ENCODE measurements at places on chromosomes 6 and 20.

DNA sequence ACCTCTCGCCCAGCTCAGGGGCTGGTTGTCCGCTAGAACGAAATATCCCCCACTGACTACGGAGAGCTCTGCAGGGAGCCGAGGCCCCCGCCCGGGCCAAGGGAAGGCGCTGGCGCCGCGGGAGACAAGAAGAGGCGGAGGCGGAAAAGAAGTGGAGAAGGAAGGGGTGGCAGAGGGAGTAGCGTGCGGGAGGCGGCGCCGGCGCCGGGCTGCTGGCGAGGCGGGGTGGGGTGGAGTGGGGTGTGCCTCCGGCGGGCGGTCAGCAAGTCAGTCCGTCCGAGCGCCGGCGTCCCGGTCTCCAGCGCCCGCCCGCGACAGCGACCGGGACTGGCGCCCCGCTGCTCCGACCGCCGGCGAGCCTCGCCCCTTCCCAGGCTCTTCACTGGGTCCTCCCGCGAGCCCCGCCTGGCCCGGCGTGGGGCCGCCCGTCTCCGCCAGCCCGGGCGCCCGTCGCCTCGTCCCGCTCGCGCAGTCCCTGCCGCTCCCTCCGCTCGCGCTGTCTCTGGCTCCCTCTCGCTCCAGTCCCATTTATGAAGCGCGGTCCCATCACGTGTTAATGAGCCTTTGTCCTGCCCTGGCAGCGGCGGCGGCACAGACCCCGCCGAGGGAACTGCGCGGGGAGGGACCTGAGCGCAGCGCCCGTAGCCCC is at the start of gene CNR1:
TSS of gene CNR1 (minus strand) at position 504 of the 649 bp plus-strand sequence. CDS start 21,073 bp downstream, outside the sequence.
- DNase-seq, result peak; percentile 0

DNA sequence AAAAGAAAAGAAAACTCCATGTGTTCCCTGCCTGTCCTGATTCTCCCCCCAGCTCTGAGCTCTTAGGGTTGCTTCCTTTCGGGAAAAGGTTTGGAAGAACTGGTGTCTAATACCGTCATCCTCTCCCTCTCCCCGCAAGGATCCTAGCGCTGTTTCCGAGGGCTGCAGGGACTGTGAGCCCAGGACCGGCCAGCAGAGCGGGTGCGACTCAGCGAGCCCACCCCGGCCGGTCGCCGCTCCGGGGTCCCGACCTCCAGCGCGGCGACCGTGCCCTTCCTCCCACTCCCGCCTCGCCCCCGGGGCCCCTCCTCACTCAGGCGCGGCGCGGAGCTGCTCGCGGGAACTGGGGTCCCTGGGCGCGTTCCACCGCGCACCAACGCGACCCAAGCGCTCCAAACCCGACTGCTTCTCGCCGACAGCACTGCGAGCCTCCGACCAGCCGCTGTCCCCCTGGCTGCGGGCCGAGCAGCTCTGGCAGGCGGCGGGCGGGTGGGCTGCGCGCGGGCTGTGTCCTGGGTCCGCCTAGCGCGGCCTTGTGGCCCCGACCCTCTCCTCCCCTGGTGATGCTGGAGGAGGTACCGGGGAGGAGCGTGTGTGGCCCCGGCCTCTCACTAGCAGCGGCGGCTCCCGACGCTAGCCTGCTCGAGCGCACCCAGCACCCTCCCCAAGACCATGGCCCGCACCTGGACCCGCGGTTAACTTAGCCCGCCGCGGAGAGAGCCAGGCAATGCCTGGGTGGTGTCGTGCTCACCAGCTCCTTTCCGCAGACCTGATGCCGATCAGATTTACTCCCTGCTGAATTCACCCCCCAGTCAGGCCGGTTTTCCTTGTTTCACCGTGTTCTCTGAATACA is at the start of gene PLA2G7:
TSS of gene PLA2G7 (minus strand) at position 509 of the 853 bp plus-strand sequence. CDS start 12,484 bp downstream, outside the sequence.
- DNase-seq, result no peak

- DNase-seq, result no peak
Observed at GRCh38 chr20:44701858-44702256, 13.3 kb upstream of the CCN5 start.

- DNase-seq, result no peak
Observed at GRCh38 chr6:30862156-30862875, 22.0 kb upstream of the DDR1 start.

- DNase-seq, result no peak
Observed at GRCh38 chr20:46056970-46057855, 28.2 kb downstream of the SLC12A5 start.

DNA sequence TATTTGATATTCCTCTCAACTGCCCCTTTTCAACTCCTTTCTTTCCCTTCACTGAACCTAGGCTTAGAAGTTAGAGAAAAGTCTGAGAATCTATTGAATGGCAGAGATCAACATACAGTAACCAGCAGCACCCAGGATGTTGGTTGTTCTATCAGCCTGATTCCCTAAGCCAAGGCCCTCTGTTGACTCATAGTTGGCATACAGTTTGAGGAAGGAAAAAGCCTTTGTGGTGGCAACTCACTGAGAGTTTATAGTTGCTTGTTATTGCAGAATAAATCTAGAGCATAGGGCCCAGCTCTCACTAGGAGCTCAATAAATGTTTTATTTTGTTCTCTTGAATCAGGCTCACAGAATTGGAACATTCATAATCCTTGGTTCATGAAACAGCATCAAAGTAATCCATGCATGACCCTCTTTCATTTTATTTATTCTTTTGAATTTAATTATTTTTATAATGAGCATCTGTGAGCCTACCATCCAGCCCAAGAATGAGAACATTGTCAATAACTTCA is 119.1 kb upstream of the ADGRF1 start:
- DNase-seq, result no peak

DNA sequence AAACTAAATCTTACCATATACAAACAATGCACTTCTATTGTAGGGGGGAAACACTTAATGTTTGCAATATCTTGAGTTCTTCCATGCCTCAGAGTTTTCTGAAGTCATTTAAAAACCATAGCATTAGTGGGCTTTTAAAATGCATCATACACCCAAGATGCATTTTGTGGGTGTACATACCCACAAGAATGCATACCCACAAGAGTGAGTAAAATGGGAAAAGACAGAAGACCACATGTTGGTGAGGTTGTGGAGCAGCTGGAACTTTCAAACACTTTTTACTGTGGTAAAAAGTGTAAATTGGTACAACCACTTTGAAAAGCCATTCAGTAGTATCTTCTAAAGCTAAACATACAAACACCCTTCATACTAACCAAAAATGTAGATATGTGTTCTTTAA is 57.5 kb downstream of the CYB5R4 start:
- no peak for DNase-seq

DNA sequence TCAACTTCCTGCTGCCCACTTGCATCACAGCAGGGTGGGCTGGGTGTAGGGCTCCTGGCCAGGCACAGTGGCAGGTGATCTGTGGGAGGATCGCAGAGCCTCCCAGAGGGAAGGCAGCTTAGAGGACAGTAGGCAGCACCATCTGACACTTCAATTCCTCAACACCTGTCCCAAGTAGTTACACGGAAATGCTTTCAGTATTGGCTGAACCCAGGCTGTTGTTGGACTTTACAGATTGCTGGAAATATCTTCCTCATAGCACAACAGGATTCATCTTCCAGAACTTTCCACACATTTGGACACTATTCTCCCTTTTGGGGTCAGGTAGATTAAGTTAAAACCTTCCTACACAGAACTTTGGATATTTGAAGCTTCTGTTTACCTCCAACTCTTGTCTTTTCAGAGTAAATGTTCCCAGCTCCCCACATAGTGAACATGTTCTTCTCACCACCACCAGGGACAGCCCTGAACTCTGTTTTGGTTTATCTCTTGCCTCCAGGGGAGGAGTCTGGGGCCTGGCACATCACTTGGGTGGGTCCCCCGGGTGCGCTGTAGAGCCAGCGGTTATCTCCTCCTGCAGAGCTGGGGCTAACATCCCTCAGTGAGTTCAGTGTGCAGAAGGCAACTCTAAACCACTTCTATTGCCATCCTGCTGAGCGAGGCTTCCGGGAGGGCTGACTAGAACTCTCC is 3.5 kb upstream of the SLC22A2 start:
- no peak for DNase-seq

DNA sequence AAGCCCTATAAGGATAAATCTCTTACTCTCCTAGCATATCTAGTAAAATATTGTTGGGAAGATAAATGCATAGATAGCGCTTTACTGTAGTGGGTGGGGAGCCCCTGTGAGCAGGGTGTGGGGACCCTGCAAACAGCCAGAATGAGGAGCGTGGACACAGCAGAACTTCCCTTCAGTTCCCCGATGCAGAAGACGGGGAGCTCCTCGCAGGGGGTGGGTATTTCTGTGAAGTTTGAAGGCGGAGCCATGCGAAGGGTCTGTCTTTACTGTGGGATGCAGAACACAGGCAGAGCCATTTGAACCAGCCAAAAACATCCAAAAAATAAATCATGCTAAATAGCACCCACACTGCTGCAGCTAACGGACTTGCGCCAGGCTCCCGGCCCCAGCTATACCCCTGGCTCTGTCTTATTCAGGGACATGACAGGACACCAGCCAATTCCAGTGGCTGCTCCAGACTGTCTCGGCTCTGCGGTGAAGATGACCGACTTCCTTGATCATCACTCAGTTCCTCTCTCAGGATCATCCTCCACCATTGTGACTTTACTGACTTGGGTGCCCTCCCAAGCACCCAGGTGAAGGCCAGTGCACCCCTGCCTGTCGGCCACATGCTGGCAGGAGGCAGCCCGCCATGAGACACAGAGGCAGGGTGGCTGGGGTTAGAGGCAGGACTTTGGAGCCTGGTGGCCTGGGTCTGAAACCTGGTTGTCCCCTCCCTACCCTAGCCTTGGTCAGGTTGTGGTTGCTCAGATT is 134.5 kb downstream of the SMOC2 start:
- DNase-seq, result no peak

- no peak for DNase-seq
Observed at GRCh38 chr6:46411456-46412197, 79.6 kb downstream of the RCAN2 start.

DNA sequence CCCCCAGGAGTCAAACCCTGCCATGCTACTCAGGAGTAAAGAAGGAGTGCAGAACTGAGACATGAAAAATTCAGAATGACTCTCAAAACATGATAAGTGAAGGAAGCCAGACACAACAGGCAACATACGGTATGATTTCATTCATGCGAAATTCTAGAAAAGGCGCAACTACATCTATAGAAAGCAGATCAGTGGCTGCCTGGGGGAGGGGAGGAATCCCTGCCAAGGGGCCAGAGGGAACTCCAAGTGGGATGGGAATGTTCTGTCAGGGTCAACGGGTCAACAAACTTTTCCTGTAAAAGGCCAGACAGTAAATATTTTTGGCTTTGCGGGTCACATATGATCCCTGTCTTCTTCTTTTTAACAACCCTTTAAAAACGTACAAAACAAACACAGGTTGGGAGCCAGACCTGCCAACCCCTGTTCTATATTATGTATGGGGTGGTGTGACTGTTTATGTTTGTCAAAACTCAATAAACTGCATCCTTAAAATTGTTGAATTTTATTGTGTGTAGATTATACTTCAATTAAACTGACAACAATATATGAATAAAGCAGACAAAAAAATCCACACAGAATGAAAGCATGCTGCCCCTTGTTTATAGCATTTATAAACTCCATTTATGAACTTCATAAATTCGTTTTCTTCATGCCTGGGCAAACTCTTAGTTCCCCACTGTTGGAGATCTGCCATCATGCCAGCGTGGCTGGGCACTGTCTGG is 56.6 kb upstream of the TRAF3IP2 start:
- no peak for DNase-seq

- no peak for DNase-seq
Observed at GRCh38 chr6:110524305-110524704, 47.9 kb upstream of the SLC22A16 start.

DNA sequence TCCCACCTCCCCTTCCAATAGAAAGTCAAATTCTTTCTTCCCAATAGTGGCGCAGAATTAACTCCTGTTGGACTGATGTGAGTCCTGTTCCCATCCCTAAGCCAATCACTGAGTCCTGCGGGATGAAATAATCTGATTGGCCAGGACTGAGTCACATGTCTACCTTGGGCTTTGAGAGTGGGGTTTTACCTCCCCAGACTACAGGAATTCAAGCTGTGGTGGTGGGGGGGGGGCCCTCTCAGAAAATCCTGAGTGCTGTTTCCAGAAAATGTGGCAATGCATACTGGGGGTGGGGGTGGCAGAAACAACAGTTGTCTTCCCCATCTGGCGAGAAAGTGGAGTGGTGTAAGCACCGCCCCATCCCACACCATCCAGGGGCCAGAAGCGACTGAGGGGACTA is 65.7 kb downstream of the CTCFL start:
- no peak for DNase-seq

GRCh38 chr20:35627121-35627520 is 11.5 kb downstream of the SPAG4 start:
- DNase-seq, result no peak

DNA sequence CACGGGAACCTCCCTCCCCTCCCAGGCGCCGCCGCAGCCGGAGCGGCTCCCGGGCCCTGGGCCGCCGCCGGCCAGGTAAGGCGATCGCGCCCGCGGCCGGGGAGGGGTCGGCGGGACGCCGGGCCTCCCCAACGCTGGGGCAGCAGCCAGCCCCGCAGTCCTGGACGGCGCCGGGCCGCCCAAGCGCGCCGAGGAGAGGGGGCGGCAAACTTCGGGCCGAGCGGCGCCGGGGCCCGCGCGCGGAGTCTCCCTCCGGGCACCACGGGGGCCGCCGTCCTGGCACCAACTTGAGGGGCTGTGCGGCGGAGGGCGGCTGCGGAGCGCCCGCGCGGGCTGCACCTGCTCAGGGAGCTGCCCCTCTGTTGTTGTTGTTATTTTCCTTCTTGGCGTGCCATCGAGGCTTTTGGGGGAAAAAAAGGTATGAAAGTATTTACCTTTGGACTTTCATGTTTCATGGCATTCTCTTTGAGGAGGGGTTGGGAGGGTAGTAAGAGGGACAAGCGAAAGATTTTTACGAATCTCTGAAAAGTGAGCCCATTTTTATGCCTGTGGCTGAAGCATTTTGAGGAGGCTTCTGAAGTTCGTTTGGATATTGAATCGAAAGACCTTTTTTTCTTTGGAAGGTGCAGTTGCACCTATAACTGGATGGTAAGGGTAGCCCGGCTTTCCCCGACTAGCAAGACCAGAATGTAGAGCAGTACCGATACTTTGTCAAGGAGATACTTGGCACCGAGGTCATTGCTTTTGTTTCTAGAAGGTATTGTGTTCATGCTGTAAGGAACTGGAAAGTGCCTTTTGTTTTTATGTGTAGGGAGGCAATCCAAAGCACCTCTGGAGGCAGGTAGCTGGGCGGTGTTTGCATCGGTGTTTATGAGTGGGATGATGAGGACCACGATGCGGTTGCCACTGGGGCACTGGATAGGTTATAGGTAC is at the start of gene RNF182:
TSS of gene RNF182 (plus strand) at position 4 of the 933 bp plus-strand sequence. CDS start 52,168 bp downstream, outside the sequence.
- DNase-seq, result no peak

DNA sequence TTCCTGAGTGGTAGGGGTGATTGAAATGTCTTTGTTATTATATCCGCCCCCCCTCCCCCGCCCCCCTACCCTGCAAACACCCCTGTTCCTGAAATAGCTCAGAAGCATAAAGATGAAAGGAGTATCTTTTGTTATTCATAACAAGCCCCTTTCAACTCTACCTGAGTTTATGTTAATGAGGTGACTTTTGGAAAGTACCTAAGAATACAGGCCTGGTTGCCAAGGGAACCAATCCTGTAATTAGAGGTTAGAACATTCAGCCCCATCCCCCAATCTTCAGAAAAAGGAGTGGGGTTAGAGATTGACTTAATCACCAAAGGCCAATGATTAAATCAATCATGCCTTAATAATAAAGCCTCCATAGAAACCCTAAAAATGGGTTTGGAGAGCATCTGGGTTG is 979.2 kb upstream of the GJE1 start:
- no peak for DNase-seq

GRCh38 chr20:18750735-18751134 is 62.8 kb upstream of the SCP2D1 start:
- no peak for DNase-seq

All from AG09319 (cell line).